Activated naive CD8-positive, alpha-beta T cell treated with anti-CD3 and anti-CD28 coated beads, Interleukin-2, amount 50 U/mL, for 24 hours (primary cell): ENCODE measurements at places on chromosomes 2 and 18.

DNA sequence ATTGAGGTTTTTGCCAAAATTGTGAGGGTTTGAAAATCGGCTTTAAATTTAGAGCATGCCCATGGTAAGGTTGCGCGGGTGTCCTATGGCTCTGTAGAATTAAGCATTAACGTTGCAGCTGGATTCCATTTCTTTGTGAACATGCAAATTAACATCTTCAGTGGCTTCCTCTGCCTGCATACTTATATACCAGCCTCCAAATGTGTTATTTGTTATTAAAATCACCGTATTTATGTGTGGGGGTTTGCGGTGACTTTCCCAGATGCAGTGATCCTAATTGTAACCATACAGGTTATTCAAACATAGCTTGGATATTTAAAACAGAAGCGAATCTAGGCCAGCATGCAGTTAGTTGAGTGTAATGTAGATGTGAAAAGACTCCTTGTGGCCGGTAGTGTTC lies 80.2 kb downstream of the TGOLN2 start:
- no peak overlapping the region for H3K27ac ChIP-seq
- DNase-seq = no peak
- no peaks in the 10 kb centered on the region for H3K27me3 ChIP-seq
- H3K4me1 ChIP-seq = peaks cover 7% of the 10 kb centered on the region
- H3K4me3 ChIP-seq = no peak overlapping the region

DNA sequence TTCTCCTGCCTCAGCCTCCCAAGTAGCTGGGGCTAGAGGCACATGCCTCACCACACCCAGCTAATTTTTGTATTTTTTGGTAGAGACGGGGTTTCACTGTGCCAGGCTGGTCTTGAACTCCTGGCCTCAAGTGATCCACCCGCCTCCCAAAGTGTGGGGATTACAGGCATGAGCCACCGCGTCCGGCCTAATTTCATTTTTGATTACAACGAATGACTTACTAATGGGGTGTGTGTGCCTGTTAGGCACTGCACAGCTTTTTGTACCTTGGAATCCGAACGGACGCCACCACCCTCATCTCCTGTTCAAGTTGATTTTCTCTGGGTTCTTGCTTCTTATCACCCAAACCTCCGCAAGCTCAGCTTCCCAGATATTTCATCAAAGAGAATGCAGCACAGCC lies 17.2 kb downstream of the PTMA start:
- no peaks in the 10 kb centered on the region for H3K27me3 ChIP-seq
- H3K27ac ChIP-seq = no peak overlapping the region
- H3K4me1 ChIP-seq = no peaks in the 10 kb centered on the region
- H3K36me3 ChIP-seq = no peaks in the 10 kb centered on the region
- H3K4me3 ChIP-seq = no peak overlapping the region

DNA sequence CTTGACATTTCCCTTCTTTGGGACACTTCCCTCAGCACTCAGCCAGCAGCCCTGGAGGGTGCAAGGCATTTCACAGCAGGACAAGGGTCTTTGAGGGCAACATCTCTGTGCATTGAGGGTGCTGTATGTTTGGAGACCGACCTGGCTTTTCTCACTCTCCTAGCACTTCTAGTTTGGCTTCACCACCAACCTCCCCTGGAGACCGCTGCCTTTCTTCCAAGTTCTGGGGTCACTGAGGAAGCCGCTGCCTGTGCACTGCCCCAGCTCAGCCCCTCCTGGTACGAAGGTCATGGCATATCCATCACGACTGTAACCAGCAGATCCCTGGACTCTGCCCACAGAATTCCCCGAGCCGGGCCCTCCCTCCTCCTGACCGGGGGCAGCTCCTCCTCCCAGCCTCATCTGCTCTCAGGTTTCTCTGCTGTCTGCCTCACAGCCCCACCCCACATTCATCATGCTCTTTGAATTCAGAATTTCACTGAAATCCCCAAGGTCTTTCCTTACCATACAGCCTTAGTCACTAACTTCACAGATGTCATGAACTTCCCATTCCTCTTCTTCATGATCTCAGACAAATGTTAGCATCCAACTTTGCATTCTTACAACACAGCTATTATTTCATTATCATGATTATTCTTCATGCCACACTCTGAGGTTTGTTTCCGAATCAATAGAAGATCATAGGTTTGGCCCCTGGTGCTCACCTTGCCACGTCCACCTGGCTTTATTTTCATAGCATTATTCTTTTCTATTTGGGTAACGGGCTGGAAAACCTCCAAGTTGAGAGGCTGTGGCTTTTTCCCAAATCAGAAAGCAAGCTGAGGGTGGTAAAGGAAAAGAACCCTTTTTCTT lies 113.0 kb upstream of the COPS8 start:
- H3K4me3 ChIP-seq = no peak overlapping the region
- no peak overlapping the region for H3K27ac ChIP-seq
- no peaks in the 10 kb centered on the region for H3K27me3 ChIP-seq
- peaks cover 38% of the 10 kb centered on the region for H3K4me1 ChIP-seq
- no peak for DNase-seq

DNA sequence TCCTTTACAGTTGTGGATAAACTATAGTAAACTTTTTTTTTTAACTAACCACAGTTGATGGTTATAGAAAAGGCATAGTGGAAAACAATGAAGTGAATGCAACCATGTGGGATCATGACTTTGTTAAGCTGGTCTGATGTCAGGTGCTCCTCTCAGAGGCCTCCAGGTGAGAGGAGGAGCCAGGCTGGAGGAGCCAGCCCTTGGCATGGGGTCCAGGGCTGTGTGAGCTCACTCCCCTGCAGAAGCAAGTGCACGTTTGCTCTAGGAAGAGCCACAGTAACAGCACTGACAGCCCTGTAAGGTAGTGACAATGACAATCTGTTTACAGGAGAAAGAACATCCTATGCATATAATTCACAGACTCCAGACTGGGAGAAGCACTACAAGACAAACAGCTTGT lies 5.7 kb downstream of the PPP1R7 start:
- H3K27me3 ChIP-seq = no peaks in the 10 kb centered on the region
- H3K36me3 ChIP-seq = peaks cover 15% of the 10 kb centered on the region
- H3K4me3 ChIP-seq = no peak overlapping the region
- peaks cover 38% of the 10 kb centered on the region for H3K4me1 ChIP-seq
- H3K27ac ChIP-seq = no peak overlapping the region

DNA sequence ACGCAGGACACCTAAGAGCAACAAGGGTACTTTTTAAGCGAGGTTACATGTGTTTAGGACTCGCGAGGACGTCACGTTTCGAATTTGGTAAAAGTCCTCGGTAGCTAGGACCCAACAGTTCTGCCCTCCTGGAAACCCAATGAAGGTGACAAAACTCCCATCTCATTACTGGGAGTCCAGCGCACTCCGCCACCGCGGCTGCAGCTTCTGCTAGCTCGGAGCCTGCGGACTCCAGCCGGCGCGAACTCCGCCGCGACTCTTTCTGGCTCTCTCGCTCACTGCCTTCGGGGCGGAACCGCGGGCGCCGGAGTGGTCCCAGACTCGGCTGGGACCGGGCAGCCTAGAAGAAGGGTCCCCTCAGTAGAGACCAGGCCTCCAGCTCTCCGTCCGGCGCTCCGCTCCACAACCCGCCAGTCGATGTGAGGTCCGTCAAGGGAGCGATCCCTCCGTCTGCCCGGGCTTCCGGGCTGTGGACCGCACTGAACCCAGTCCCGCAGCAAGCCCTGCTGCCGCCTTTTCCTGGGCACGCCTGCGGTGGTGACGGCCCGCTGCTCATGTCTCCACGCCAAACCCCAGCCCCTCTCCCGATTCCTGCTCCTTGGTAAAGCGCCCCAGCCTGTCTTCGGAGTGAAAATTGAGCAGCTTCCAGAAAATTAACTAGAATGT lies 3.0 kb upstream of the OSR1 start:
- no peak overlapping the region for H3K27ac ChIP-seq
- H3K4me1 ChIP-seq = peaks cover 39% of the 10 kb centered on the region
- peaks cover 70% of the 10 kb centered on the region for H3K27me3 ChIP-seq
- H3K36me3 ChIP-seq = no peaks in the 10 kb centered on the region
- no peak for DNase-seq
